ENCODE measurements at places on chromosomes 12 and 14.

GRCh38 chr12:10331642-10332239, 24.1 kb downstream of the KLRD1 start:
- DNase-seq: no peak

GRCh38 chr12:68809190-68810026, 1.4 kb downstream of the MDM2 start:
- no peak for DNase-seq

- no peak for DNase-seq
Measured at GRCh38 chr12:1533602-1534304, 60.6 kb downstream of the FBXL14 start.

- no peak for DNase-seq
Measured at GRCh38 chr14:25833341-25834126, 764.3 kb downstream of the NOVA1 start.

DNA sequence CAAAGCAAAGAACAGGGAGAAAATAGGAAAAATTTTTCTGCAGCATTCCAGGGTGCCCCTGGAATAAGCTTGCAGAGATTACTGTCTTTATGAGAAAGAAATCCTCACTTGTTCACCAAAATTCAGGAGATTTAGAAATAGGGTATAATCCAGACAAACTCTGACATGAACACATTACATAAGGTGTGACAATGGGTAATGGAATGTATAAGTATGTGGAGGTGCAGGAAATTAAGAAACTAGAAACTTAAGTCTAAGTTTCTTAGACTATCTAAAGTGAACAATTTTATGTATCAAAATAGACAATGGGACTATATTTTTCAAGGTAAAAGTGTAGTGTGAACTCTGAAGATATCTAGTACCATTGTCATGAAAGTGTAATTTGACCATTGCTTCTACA, 140.0 kb upstream of the KITLG start:
- DNase-seq: no peak

- no peak for DNase-seq
Measured at GRCh38 chr12:55142669-55143565, 16.7 kb downstream of the OR9K2 start.

DNA sequence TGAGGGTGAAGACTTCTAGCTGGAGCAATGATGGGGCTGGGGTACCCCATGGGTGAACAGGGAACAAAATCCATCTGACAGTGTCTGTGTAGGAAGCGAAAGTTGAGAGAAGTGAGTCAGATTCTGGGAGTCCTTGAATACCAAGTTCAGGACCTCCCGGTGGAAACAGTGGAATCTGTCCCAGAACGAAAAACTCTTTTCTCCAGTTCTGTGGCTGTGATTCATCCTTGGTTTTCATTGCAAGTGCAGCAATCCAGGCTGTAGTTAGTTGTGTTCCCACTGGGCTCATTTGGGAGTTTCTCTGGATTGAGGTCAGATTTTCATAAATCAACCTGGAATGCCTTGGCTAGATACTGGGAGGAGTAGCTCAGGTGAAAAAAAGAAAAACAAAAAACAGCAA, 120.7 kb downstream of the C12orf75 start:
- DNase-seq: no peak

DNA sequence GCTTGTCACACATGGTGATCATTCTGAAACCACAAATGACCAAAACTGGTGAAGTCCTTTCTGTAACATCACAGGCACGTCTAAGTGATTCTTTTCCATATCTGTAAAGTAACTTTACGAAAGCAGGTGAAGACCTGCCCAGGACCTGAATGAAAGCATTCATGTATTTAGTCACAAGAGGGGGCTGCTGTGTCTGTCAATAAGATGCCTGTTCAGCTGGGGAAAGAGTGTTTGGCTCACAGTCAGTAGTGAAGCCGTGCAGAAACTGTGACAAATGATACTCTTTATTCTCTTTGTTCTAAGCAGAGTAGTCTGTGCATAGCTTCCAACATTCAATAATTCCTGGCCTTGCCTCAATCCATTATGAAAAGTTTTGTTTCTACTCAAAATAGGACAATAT, 373.5 kb upstream of the OR4E1 start:
- no peak for DNase-seq

DNA sequence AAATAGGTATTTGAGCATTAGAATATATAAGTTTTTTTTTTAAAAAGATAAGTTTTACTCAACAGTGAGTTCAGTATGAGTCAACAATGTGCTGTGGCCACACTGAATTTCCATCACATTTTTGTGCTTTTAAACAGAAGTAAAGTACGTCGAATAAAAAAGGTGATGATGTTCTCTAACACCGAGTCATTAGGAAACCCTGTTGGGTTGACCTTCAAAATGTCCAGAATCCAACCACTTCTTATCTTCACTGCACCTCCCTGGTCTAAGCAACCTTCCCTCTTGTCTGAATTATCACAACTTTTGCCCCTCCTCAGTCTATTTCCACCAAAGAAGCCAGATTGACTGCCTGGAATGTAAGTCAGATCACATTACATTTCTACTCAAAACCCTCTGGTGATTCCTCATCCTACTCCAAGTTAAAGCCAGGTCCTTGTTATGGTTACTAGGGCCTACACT, 43.0 kb upstream of the SYCP3 start:
- no peak for DNase-seq

GRCh38 chr12:18373181-18373580, 111.9 kb downstream of the PIK3C2G start:
- no peak for DNase-seq

DNA sequence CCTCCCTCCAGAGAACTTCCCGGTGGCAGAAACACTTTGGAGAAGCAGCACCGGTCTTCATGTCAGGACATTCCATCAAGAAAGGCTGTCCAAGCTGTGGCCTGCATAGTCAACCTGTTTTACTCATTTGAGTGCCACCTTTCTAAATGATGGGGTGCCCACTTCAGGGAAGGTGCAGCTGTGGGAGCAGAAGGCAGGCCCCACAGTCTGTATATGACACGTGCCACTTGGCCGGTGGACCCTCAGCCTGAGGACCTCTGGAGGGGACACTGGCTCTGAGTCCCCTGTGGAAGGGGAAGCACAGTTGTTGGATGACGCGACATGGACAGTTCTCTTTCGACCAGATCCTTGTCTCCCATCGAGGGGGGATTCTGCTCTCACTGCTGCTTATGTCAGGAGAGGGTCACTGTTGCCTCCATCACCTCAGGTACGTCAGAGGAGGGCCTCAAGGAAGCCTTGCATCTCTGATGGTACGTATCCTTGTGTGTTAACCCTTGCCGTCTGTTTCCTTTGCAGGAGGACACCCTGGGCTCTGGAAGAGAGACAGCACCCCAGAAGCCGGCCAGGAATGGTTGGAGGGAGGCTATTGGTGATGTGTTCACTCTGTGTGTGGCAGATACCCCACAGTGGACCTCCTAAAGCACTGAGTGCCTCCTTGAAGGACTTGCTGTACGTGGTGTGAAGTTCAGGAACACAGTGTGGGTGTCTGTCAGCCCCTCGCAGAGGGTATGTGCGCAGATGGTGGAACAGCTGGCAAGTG, 132.1 kb upstream of the RTL1 start:
- DNase-seq: no peak

DNA sequence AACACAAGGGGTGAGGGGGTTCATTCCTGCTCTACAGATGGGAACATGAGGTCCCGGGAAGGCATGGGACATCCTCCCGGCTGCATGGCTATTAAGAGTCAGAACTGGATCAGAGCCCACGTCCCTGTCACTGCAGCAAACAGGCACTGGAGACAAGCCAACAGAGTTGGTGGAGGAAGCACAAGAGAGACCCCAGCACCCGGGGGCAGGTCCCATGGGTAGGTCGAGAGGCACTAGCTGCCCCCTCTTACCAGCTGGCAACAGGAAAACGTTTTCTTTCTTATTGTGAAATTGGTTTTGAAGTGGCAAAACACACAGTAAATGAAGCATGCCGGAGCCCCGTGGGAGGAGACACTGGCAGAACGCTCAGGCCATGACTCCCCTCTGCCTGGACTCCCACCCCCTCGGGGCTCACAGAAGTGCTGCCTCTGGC, 43.6 kb downstream of the SYNE3 start:
- DNase-seq: no peak

DNA sequence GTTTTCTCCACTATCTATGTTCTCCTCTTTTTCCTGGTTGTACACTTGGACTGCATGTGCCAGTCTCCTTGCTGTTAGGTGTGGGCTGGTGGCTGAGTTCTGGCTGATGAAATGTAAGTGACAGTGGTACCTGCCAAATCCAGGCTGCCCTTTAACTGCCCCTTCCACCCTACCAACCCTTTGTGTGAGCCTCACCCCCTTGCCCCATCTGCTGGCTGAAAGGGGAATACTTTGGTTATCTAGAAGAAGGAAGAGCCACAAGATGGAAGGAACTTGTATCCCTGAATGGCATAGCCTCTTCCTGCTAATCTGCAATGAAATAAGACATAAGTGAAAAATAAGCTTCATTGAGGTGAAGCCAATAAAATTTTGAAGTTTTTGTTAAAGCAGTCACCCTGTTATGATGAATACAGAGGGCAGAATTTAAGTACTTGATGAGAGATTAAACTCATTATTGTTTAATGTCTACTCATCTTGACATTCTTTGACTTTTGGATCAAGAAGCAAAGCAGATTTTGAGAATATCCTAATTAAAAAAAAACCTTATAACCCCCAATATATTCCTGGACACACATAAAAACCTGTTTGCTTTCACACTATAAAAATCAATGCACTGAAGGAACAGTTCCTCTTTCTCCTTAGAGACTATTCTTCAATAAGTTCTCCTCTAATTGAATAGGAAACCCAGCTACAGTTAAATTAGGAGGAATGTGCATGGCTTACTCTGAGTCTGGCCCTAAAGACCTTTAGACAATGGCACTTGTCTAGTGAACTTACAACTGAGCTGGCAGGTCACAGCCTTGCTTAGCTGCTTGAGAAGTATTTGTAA, 262.6 kb upstream of the BTG1 start:
- no peak for DNase-seq

DNA sequence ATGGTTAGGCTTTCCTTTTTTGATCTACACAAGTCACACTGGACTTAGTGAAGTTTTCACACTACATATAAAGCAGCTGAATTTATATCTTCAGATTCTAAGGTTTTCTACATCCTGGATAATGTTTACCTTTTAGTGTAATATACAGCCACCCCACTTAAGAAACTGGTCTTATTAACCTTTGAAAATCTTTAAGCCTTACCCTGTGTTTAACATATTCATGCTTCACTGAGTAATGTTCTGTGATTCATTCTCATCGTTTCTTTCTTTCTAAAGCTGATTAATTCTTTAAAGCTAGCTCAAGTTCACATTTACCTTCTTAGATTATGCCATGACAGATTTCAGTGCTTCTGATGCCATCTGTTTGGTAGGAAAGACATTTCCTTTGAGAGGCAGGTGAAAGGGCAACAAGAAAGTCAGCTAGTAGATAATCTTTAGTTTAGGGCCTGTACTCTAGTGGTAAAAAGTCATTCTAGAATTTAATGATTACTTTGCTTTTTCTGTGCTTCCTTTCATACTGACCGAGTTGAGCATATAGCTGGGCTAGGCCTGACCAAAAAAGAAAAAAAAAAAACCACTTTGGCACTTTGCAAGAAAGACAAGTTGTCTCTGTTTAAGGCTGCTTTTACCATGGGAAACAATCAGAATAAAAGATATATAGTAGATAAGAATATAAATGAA, 690.9 kb upstream of the FBXO33 start:
- no peak for DNase-seq
